Activated CD8-positive, alpha-beta memory T cell treated with anti-CD3 and anti-CD28 coated beads for 1 hour (primary cell): ENCODE measurements at places on chromosomes 2 and 18.

- DNase-seq = no peak
Observed at GRCh38 chr2:117760916-117761315, 53.6 kb upstream of the DDX18 start.

DNA sequence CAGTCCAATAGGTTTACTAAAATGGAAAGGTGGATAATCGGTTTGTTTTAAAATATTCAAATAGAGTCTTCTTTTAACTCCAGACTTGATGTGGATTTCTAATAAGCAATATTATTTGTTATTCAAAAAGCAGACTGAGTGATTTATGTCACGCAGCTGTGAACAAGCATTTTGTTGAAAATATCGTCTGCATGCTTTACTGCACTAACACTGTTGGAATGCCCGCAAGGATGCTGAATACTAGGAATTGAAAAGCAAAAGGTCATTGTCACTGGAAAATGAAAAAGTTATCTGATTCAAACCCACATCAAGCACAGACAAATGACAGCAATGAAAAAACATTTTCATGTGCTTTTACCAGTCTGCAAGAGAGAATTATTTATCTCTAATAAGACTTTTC is 31.1 kb downstream of the CHN1 start:
- no peak for DNase-seq

DNA sequence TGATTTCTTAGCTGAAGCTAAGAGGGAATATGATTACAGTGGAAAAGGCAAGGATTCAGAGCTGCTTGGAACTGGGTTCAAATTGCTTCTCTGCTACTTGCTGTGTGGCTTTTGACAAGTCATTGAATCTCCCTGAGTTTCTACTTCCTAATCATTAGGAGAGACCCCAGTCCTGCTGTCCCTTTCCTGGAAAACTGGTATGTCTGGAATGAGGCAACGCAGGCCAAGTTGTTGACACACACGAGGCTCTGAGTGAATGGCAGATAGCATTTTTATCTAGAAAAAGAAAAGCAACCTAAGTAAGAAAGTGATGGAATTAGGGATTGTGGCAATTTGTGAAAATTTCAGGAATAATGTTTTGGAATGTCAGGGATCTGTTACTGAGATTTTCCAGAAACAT is 123.6 kb downstream of the LPIN1 start:
- DNase-seq = no peak

DNA sequence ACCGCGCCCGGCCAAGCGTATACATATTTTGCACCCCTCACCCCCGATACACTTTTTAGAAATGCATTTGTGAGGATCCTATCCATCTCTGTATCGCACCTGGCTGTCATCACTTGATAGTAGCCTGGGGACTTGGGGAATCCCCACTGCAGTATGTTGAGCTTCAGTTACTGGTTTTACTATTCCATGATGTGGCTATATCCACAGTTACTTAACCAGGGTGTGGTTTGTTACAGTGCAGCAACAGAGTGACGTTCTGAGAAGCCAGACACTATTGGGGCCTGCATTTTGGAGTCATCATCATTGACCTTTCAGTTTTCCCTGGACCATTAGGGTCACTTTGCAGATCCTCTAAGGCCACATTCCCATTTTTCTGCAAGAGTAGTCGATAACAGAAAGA is 212.7 kb downstream of the AGAP1 start:
- no peak for DNase-seq

- DNase-seq = no peak
Observed at GRCh38 chr2:23624378-23624777, 239.4 kb downstream of the KLHL29 start.

- DNase-seq = no peak
Observed at GRCh38 chr2:241187918-241188234, 601 bp upstream of the ANO7 start.

DNA sequence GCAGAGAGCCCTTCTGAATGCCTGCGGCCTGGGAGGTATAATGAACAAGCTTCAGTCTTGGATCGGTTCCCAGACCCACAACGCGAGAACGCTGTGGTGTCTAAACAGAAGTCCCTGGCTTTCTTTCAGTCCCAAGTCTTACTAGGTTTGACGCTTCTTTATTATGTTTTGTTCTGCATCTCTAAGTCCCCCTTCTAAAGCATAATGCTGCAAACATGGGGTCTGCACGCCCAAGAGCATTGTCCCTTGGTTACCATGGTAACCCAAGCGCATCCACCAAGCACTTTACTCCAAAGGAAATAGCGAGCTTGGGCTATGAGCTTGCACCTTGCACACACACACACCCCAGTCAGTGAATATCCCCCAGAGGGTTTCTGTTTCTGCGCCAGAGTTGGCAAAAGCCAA is 193.7 kb downstream of the INO80D start:
- no peak for DNase-seq

DNA sequence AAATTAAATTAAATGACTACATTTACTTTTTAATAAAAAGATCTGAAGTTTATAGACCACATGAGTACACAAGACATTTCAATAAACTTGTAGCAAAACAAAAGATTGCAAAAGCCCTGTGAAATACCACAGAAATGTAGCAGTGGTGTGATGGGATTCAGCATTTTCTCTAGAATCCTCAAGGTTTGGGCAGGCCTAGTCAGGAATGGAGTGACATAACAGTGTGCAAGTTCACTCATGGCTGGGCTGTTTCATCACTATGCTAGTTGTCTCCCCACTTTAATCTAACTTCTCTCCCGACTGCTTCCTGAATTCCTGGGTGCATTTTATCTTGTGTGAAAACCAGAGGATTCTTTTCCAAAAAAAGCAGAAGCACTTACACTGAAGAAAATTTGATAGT is 1089.9 kb upstream of the DDX18 start:
- DNase-seq = no peak

- DNase-seq = no peak
Observed at GRCh38 chr2:179985163-179985820, 21.8 kb downstream of the CWC22 start.

GRCh38 chr2:43228321-43228751 is 1.9 kb upstream of the ZFP36L2 start:
- DNase-seq = no peak

DNA sequence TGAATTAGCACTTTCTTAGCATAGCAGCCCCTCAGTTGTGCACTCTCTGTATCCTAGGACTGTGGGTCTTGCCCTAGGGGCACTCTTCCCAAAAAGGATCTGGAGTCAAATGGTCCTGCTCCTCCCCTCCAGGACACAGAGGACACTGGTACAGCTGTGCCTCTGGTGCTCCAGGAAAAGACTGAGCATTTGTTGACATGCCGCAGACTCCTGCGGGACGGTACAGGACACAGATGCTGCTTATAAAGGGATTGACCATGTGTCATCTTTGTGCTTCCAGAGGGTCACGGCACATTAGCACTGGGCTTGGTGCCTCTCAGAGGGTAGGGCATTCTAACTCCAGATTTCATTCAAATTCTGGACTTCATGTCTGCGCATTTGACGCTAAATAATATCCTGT is 110.5 kb downstream of the KLF7 start:
- DNase-seq = no peak

- DNase-seq = no peak
Observed at GRCh38 chr2:73925033-73925704, 1.5 kb upstream of the DGUOK start.

DNA sequence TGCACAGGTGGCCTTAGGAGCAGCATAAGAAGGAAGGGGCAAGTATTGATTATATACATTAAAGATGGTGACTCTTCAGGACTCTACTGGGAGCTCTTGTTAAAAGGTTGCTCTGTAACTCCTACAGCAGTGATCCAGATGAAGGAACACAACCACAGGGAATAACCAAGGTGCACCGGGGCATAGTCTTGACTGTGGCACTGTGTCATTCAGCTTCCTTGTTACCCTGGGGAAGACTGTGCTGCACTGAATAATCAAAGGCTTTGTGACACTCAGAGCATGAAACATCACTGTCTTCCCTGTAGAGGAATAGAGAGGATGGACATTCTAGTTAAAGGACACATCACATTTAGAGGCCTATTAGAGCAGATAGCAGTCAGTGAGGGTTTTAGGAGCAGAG is 105.3 kb downstream of the UBE2E3 start:
- DNase-seq = no peak

DNA sequence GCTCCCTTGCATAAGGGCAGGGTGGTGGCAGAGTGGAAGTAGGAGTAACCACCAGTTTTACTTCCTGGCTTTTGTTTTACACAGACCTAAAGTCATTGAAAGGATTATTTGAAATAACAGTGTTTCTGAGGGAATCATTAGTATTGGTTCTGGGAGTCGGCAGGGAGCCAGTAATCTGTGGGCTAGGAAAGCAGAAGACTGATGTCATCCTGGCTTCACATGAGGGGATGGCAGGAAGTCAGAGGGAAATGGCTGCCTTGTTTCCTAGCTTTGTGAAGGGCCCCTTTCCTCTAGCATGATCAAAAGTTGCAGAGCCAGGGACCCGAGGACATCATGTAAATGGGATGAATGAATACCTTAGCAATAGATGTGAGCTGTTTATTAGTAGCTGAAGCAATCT is 792.6 kb downstream of the CPS1 start:
- no peak for DNase-seq

DNA sequence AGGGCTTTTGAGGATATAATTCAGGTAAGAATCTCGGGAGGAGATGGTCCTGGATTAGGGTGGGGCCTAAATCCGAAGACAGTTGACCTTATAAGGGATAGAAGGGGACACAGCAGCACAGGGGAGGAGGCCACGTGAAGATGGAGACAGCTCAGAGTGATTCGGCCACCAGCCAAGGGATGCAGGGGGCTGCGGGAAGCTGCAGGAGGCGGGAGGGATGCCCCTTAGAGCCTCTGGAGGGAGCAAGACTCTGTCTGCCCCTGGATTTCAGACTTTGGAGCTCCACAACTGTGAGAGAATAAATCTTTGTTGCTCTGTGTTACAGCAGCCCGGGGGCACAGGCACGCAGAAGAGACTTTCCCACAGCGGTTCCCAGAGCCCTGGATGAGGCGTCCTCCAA is 143.7 kb downstream of the ASB1 start:
- DNase-seq = no peak

- DNase-seq = no peak
Observed at GRCh38 chr2:239660390-239661230, 259.8 kb upstream of the HDAC4 start.

DNA sequence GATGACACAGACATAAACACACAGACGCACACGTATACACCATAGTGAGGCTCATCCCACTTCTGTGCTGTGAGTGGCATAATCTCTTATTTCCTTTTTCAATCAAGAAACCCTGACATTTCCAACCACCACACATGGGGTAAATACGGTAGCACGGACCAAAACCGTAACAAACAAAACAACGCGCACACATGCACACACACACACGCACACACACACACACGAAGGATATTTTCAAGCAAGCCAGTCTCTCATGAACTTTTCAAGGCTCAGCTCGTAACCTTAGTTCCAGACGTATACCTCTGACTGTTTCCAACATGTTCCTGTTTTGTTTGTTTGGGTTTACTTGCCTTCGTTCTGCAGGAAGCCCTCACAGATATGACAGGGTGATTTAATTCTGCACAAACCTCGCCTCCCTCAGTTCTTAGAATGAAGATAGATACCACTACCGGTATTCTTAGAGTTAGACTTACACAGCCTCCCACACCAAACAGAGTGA is 119.8 kb downstream of the BCL2 start:
- DNase-seq = no peak

- DNase-seq = no peak
Observed at GRCh38 chr2:119491776-119492525, 32.3 kb downstream of the SCTR start.

DNA sequence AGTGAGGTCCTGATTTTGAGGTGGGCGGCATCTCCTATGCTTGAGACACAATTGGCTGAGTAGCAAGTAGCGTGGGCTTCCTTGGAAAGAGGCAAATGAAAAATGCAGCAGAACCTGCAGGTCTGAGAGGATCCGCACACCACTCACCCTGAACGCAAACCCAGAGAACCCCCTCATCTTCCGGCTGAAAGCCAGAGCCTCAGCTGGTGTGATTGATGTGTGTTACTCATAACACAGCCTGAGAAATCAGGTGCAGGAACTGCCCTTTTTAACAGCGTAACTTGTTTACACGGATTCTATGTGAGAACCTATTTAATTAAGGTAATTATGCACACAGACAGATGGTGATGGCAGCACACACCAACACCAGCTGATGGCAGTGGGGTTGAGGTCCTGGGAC is 123.4 kb downstream of the MRO start:
- no peak for DNase-seq

- DNase-seq = no peak
Observed at GRCh38 chr2:98771264-98771663, 40.3 kb upstream of the MGAT4A start.

DNA sequence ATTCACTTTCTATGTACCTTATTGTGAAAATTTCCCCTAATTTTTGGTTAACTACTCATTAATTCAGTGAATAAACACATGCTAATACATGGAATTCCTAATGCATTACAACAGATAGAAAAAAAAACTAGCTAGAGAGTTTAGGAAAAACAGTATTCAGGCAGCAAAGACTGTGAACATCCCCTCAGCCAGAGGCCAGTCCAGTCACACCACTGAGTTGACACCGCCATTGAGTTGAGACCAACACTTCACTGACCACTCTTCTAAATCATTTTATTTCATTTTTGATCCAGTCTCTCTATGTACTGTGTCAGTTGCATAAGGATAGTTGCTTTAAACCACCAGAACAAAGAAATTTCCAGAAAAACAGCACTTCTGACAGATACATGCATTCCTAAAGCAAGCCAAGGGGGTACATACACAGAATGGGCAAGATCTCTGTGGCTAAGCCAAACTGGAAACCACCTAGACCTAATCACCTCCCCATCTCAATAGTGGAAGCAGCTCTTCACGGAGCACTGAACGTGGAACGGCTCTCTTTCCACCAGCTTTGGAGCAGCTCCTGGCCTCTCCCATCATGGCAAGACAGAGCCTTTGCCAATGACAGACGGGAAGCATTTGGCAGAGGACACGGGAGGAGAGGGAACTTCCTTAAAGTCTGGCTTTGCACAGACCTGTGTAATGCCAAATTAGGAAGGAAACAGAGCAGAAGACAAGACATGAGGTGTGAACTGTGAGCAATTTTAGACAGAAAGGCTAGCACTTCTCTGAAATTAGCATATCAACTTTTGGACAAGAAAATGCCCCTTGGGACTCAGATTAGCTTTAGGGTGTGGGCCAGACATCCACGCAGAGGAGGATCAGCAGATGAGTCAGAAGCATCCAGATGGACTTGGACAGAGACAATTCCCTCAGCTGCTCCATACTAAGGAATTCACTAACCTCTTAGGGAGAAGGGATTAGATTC is 36.4 kb downstream of the CACNB4 start:
- DNase-seq = no peak

DNA sequence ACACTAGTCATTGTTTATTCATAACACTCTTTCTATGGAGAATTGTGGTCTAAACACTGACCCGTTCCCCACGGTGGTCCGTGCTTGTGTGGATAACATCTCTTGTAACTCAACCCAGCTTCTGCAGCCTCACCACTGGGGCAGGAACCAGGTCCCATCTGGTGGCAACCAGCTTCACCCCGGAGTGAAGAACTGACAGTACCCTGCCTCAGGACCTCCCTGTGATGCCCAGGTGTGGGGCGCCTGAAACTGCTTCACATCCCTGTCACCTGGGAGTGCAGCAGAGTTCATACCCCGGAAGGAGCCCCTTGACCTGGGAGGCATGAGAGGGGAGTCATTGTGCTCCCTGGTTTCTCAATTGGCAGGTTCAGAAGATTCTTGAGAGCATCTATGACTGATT is 81.1 kb downstream of the LONRF2 start:
- DNase-seq = no peak

- no peak for DNase-seq
Observed at GRCh38 chr2:237065071-237065377, 20.7 kb upstream of the COPS8 start.

GRCh38 chr2:136065384-136065783 is 52.6 kb downstream of the CXCR4 start:
- no peak for DNase-seq

GRCh38 chr18:48048251-48048650 is 117.8 kb upstream of the SMAD2 start:
- DNase-seq = no peak
